ENCODE measurements at places on chromosomes 6 and 20.

- no peak for DNase-seq
These were observed 56.8 kb downstream of the NCOA3 start for GRCh38 chr20:47558295-47559066.

GRCh38 chr6:20827798-20828197 is 293.5 kb downstream of the CDKAL1 start:
- DNase-seq = no peak

DNA sequence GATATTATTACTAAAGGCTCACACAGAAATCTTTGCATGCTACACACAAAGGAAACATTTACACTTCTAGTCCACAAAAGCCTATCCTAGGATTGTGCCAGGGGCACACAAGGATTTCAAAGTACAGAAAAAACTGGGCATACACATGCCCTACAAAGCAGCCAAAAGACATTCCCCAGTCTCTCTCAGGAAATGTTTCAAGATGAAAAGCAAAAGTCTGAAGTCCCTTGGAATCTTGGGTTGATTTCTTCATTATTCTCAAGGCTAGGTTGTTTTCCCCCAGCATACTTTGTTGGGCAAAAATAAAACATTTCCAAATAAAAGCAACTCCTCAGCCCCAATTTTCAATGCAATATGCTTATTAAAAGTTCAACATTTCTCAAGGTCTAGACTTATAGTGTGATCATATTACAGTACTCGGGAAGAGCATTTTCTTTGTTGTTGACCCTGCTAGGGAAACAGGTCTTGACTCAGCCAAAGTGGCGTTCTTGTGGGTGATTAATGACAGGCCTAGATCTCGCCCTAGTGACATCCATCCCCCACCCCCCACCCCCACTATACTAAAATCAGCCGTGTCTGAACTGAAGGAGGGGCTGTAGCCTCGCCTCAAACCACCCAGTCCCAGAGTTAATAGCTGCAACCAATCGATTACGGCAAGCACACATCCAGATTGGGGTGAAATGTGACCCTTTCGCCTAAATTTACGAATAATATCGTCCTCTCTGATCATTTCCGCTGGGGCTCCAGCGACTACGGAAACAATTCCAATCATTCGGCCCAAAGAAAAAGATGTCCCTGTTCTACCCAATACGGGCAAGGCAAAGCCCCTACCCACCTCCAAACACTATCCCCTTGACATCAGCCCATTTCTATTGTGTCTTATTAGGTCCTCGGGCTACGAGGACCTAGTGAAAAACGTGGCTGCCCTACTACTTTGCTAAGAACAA is 1.4 kb downstream of the AKIRIN2 start:
- DNase-seq = peak; percentile 70

DNA sequence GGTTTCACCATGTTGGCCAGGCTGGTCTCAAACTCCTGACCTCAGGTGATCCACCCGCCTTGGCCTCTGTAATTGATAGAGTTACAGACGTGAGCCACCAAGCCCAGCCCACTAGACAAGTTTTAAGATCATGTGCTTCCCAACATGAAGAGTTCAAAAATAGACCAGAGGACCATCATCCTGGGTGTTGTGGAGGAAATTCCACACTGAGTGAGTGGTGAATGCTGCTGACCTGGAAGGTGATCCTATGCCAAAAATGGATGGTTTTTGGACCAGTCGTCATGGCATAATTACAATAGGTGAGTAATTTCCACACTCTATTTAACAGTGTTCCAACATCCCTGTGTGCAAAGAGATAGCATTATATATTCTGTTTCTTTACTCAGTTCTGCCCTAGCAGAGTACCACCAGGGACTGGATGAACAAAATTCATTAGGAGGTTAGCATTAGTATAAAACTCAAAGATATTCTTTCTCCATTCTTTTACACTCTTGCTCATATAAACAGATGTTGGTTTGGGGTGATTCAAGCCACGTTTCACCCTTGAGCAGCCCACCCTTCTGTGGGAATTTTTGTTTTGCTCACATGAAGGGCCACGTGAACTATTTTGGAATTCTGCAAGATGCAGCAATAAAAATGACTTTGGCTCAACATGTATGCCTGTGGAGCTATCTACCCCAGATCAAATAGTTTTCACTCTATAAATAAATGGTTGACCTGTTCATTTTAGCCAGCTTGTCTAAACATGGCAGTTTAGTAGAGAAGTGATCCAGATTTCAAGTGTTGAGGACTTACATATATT is 206.2 kb upstream of the TCF21 start:
- DNase-seq = no peak

GRCh38 chr6:5764401-5764955 is 242.2 kb downstream of the NRN1 start:
- DNase-seq = no peak

DNA sequence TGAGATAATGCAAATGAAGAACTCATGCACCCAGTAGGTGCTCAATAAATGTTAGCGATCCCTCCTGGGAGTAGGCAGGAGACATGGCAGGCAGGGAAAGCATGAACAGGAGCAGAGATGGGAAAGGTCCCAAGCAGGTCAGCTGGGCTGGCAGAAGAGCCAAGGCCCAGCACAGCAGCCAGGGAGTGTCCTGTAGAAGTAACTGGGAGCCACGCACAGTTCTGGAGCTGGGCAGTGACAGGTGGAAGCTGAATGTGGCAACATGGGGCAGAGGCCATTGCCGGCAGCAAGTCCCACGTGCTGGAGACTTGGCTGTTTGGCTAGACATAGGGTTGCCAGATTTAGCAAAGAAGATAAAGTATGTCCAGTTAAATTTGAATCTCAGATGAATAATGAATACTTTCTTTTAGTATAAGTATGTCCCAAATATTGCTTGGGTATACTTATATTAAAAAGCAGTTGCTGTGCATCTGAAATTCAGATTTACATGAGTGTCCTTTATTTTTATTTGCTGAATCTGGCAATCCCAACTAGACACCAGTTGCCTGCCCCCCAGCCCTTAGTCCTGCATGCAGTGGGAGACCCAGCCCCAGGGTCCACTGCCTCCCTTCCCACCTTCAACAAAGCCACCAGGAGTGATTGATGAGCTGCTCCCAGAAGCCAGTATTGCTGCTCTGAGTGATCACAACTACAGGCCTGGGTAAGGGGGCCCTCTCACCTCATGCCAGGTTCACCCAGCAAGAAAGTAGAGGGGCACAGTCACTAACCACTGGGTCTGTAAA is 3.7 kb upstream of the LPIN3 start:
- no peak for DNase-seq

DNA sequence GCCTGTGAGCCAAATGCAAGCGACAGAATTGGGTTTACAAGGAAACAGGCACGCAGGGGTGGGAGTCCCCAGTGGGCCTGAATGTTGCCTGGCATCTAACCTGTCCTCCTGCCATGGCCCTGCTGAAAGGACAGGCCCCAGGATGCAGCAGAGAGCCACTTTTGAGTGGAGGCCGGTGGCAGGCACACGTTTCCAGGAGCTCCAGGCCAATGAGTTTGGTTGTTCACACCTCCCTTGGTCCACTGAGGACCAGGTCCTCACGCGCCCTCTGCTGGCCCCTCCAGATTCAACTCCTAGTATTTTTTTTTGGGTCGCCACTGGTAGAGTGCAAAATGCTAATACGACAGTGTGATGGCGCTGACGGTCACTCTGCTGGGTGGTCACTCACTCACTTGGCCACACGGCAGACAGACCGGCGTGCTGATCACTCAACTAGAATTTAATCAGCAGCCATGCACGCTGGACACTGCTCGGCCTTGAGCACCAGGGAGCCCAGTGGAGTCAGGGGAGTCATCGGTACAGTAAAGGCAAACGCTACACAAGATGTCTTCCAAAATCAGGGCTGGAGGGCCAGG is 81.7 kb upstream of the NFATC2 start:
- peak; percentile 72 for DNase-seq

DNA sequence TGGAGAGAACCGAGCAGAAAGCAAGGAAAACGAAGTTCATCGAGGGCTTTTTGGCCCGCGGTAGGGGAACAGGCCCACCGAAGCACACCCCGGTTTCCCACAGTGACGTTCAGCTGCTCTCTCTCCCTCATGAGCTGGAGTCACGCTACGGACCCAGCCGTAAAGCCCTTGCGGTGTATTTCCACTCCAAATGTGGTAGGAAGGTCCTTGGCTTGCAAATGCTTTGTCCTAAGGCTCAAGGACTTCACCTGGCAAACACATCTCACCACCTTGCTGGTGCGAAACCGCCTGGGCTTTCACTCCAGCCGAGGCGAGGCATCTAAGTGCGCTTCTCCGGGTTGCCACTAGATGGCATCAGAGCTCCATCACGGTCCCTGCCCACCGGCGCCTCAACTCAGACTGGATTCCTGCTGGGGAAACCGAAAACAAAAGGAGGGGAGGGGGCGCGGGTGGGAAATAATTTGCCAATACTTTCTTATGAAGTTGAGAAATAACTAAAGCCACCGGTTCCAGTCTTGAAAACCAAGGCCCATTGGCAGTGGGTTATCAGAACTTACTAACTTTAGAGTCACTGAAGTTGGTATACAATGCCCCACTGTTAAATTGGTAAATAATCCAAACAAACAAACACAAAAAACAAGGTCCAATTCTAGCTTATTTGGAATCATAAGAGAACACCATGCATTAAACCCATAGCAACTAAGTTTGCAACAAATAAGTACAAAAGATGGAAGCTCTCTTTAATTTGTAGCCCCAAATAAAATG is 13.4 kb upstream of the FOXC1 start:
- peak; percentile 77 for DNase-seq

- DNase-seq = no peak
These were observed 9.4 kb downstream of the MDGA1 start for GRCh38 chr6:37688078-37688850.

- DNase-seq = no peak
These were observed 54.9 kb upstream of the FRMD1 start for GRCh38 chr6:168133687-168134559.

DNA sequence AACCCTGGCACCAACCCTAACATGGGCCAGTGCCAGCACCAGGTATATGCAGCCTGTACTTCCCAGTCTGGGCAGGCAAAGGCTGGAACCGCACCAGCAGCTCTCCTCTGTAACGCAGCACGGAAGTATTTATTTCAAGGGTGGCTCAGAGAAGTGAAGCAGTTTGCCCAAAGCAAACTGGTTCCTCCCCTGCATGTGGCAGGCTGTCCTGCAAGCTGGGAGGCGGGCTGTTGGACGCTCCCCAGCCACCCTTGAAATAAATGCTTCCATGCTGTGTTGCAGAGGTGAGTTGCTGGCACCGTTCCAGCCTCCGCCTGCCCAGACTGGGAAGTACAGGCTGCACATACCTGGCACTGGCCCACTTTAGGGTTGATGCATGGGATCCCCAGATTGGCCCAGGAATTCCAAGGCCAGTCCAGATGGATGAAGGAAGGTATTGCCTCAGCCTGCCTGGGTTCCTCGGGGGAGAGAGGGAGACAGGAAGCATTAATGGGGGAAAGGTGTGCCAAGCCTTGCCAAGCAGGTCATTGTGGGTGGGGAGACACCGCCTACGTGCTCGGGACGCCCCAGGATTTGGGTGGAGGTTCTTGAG is 49.8 kb downstream of the PPARD start:
- DNase-seq = no peak

GRCh38 chr6:29414588-29414987 is at the start of gene OR12D1:
Gene OR12D1 (plus strand): TSS chr6:29414928.
- no peak for DNase-seq

GRCh38 chr6:25002326-25003091 is 66.7 kb upstream of the RIPOR2 start:
- DNase-seq = no peak

DNA sequence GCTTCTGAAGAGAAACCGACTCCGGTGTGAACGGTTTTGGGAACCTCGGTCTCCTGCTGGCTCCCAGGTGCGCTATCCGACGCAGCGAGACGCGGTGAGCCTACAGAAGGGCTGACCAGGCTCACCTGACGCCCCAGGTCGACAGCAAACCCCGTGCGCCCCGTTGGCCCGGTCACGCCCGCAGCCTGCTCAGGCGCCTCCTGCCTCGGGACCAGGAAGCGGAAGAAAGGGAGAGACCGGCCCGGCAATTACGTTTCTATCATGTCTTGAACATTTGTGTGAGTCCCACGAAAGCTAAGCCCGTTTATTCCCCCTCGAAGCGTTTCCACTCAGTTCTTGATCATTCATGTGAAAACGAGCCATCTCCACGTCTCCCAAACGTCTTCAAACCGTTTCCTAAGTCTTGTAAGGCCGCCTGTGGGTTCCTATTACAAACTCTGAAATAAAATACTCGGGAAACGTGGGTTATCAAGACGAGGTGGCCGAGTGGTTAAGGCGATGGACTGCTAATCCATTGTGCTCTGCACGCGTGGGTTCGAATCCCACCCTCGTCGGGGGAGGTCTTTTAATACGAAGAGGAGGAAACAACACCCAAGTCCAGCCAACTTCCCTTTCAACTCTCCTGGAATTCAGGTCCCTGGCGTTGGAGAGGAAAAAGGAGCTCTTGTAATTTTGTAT is 150.5 kb upstream of the PRSS16 start:
- DNase-seq = peak; percentile 43

- no peak for DNase-seq
These were observed 12.6 kb downstream of the HCK start for GRCh38 chr20:32064667-32065066.

GRCh38 chr6:110520992-110521543 is 44.7 kb upstream of the SLC22A16 start:
- DNase-seq = no peak

DNA sequence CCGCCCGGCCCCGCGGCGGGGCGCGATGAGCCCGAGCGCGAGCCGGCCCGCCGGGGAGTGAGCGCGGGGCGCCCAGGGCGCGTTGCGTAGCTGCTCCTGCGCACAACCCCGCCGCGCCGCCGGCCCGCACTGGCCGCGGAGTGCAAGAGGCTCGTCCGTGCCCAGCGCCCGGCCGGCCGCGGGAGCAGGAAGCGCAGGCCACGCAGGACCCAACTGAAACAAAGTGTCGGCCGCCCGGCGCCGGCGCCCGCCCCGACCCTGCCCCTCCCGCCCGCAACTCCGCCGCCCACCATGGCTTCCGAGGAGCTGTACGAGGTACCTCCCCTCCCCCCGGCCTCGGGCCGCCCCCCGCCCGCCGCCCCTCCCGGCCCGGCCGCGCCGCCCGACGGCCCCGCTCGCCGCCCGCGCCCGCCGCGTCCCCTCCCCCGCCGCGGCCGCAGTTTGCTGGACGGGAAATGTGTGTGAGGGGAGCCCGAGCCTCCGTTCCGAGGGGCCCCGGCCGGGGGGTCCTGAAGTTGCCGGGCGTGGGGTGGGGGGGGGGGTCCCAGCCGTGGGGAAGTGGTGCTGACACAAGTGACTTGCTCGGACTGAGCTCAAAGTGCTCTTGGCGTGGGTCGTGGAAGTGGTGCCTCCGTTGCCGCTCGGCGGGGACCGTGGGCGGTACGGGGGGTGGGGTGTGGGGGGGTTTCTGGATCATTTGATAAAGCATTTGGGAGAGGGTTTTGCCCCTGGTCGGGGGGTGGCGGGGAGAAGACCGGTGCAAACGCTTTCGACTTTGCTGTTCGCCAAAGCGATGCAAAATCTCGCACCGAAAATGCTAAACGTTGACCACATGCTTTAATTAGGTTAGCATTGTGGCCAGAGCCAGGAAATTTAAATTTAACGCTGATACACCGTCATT is 539 bp downstream of the CDYL start:
- DNase-seq = peak; percentile 66

DNA sequence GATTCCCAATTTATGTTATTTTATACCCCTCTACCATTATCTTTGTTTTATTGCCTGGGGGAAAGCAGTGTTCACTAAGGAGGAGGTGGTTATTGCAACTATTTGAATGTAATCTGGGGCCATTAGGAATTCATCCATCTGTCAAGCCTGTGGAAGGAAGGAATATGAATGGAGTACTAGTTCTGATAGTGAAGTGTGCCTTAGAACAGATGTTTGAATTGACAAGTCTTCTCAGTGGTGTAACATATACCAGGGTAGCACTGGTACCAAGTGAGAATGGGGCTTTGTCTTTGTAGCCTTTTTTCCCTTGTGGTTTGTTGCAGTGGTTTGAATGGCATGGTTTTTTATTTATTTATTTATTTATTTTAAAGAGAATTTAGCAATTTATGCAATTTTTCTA is 27.9 kb upstream of the HDAC2 start:
- DNase-seq = no peak

- DNase-seq = no peak
These were observed 104.8 kb upstream of the LY86 start for GRCh38 chr6:6483733-6484132.
